ENCODE measurements at places on chromosomes 5 and 9.

DNA sequence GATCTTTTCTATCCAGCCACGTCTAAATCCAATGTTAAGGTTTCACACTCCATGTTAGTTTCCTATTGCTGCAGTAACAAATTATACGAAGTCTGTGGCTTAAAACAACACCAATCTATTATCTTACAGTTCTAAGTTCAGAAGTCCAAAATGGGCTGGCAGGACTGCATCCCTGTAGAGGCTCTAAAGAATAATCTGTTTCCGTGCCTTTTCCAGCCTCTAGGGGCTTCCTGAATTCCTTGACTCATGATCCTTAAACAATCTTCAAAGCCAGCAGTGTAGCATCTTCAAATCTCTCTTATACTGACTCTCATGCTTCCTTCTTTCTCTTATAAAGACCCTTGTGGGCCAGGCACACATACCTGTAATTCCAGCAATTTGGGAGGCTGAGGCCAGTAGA is 6.8 kb downstream of the PLGRKT start:
- no peak for DNase-seq

- no peak for DNase-seq
Measured at GRCh38 chr9:97747201-97747965, 50.2 kb upstream of the XPA start.

- DNase-seq = no peak
Measured at GRCh38 chr9:72312386-72312987, 52.5 kb downstream of the ZFAND5 start.

DNA sequence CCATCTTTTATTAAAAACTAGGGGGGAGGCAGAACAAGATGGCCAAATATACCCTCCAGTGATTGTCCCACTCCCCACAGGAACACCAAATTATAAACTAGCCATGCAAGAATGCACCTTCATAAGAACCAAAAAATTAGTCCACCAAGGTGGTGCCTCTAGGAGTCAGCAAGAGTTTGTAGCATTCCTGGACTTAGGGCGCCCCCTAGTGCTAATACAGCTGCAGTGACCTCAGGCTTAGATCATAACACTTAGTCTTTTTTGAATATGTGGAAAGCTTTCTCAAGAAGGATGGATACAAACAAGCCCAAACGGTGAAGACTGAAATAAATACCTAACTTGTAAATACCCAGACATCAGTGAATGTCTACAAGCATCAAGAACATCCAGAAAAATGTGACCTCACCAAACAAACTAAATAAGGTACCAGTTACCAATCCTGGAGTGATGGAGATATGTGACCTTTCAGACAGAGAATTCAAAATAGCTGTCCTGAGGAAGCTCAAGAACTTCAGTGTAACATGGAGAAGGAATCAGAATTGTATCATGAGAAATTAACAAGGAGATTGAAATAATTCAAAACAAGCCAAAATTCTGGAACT is 19.3 kb downstream of the PPIP5K2 start:
- DNase-seq = peak; percentile 72

GRCh38 chr5:23103566-23103965 is 250.4 kb upstream of the CDH12 start:
- DNase-seq = no peak

GRCh38 chr9:69134412-69134811 is 39.7 kb upstream of the TJP2 start:
- no peak for DNase-seq

DNA sequence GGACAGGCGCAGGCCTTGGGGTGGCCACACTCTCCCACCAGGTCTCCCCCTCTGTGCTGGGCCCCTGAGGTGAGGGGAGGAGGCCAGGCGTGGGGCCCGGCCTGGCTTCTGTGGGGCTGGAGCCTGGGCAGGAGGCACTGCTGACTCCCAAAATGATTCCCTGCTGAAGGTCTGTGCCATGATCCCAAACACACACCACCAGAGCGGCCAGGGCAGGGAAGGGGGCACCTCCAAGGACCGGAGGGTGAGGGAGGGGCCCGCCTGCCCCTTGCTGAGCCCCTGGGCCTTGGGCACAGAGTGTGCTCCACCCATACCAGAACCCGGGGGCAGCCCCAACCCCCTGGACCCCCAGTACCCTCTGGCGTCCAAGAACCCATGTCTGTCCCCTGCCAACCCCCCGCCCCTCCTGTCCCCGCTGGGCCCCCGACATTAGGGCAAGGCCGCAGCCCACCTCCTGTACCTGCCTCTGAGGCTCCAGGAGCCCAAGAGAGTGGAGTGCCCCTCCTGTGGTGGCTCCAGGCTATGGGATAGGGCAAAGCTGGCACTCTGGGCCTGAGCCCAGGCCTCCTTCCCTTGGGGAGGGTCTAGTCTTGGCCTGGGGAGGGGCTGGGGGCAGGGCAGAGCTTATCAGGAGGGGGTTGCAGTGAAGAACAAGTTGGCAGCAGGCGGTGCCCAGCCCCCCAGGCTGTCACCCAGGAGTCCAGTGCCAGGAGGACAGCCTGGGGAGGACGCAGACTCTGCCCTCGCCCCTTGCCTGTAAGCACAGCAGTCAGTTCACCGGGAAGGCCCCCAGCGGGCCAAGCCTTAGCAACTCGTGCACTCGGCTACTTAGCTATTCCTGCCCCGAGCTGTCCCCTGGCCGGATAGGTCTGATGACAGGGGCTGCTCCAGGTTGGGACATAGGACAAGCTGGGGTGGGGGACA is 2.6 kb upstream of the EGFL7 start:
- no peak for DNase-seq

DNA sequence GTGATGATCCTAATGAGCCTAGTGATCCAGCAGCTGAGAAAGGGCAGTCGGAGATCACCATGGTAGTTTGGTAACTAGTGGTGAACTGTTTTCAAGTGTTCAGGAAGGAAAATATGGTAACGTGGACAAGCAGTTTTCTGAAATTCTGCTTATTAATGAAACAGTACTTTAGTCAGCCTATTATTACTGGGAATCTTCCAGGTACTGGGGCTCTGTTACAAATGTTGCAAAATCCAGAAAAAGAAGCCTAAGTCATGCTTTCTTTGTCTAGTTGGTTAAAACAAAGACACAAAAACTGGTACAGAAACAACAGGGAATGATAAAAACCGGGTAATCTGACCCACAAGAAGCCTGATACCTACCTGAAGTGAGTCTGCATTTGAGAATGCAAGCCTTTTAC is 18.2 kb downstream of the TTC23L start:
- DNase-seq = no peak
